ENCODE measurements at places on chromosomes 12 and 14. TPM values are rescaled to one million over a fixed set of nuclear protein-coding genes. Genes with fewer than 3 reads are reported as not detected.

GRCh38 chr14:99552572-99553216 is 51.3 kb downstream of the CCDC85C start:
- H3K27me3 ChIP-seq, result no peaks in the 10 kb centered on the region
- H3K27ac ChIP-seq, result no peak overlapping the region
- no peak overlapping the region for H3K4me3 ChIP-seq
- no peak for DNase-seq
- peaks cover 2% of the 10 kb centered on the region for H3K36me3 ChIP-seq

DNA sequence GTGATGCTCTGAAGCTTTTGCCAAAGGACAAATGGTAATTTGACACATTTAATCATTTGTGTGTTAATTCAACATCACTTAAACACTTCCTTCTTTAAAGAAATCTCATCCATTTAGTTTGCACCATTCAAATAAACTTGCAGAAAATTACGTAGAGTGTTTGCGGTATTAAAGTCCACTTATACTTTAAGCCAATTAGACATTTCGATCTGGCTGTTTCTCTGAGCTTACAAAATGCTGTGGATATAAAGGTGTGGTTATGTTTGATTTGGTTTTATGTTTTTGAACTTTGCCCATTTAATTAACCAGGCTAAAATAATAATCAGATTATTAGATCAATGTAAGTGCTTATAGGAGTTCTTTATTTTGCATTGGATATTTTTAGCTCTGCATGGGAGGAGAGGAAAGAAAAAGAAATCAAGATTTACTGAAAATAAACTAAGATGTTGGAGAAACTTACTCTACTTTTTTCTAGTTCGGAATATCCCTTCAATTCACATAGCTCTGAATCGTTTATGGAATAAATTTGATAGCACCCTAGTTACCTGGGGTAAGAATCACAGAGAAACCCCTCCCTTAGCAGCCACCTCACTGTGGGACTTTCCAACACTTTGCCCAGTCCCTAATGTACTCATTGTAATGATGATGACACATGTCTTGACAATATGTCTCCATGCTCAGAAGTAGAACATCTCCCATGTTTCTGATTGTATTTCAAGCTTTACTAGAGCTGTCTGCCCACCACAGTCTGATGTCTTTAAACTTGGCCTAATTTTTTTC is 268.0 kb downstream of the BTG1 start:
- no peaks in the 10 kb centered on the region for H3K36me3 ChIP-seq
- no peaks in the 10 kb centered on the region for H3K27me3 ChIP-seq
- no peak overlapping the region for H3K4me3 ChIP-seq
- DNase-seq, result no peak
- H3K27ac ChIP-seq, result no peak overlapping the region
- peaks cover 5% of the 10 kb centered on the region for H3K4me1 ChIP-seq

DNA sequence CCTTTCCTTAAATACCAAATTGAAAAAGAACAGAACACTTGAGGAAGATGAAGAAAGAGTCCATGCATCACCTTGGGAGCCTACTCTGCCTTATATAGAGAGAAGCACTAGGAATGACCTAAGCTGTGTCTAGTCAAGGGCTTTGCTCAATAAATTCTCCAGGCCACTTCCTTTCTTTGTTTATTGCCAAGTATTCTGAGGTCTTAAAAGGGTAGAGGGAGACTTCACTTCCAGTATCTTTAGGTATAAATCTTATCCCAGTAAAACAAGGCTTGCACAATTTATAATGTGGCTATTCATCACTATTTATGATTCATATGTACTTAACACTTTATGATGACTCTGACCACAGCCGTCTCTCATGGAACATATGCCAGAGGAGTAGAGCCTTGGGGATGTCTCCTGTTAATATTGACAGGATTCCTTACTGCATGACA is 85.1 kb upstream of the ARHGAP5 start:
- H3K4me3 ChIP-seq, result no peak overlapping the region
- H3K4me1 ChIP-seq, result peaks cover 69% of the 10 kb centered on the region
- no peak for DNase-seq
- H3K36me3 ChIP-seq, result peaks cover 3% of the 10 kb centered on the region
- H3K27ac ChIP-seq, result peak overlapping the region; percentile 88

GRCh38 chr14:46034305-46034704 is 617.3 kb downstream of the RPL10L start:
- H3K27me3 ChIP-seq, result no peaks in the 10 kb centered on the region
- no peaks in the 10 kb centered on the region for H3K4me1 ChIP-seq
- no peak for DNase-seq
- no peak overlapping the region for H3K27ac ChIP-seq

GRCh38 chr12:107533218-107533617 is 152.4 kb upstream of the PWP1 start:
- DNase-seq, result no peak
- no peak overlapping the region for H3K4me3 ChIP-seq
- peaks cover 25% of the 10 kb centered on the region for H3K27me3 ChIP-seq
- no peak overlapping the region for H3K27ac ChIP-seq

DNA sequence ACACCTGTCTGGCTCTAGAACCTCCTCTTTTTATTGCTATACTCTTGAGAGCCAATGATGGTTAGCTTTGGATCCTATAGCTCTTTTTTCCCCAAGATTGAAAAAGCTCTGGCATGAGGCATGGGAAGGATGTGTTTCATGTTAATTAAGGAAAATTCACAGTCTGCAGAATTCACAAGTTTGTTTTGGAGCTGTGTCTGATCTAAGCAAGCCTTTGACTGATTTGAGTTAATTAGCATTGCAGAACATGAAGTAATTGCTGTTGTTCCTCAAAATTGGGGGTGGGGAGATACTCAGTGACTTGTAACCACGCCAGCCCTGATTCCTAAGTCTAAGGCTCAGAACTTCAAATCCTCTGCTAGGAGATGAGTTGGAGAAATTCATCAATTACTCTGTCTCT is 205.0 kb downstream of the SUDS3 start:
- no peak overlapping the region for H3K27ac ChIP-seq
- H3K4me3 ChIP-seq, result no peak overlapping the region
- DNase-seq, result no peak

- peak; percentile 38 for DNase-seq
- peaks cover 39% of the 10 kb centered on the region for H3K27me3 ChIP-seq
- H3K27ac ChIP-seq, result peak overlapping the region; percentile 75
- no peak overlapping the region for H3K4me3 ChIP-seq
- peaks cover 21% of the 10 kb centered on the region for H3K4me1 ChIP-seq
Observed at GRCh38 chr14:23438101-23438971, 2.9 kb upstream of the MYH7 start.

- H3K27me3 ChIP-seq, result no peaks in the 10 kb centered on the region
- peaks cover 38% of the 10 kb centered on the region for H3K4me1 ChIP-seq
- H3K36me3 ChIP-seq, result no peaks in the 10 kb centered on the region
Observed at GRCh38 chr14:69625299-69626131, 14.1 kb downstream of the SUSD6 start.

DNA sequence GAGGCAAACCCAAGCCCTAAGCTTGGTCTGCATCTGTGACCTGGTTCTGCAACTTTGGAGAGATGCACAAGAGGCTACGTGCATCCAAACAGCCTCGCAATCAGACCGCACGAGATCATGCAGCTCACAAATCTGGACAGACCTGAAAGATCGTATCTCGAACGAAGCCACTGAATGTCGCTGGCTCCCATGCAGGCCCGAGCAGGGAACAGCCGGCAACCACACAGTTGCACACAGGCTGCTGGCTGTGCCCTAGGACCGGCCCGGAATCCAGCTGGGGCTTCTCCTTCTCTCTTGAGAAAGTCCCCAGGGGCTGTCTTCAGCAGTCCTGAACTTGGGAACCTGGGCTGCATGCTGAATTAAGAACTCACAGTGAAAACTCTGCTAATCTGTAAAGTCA is 27.9 kb downstream of the WNT5B start:
- H3K4me1 ChIP-seq, result peaks cover 17% of the 10 kb centered on the region
- no peak for DNase-seq
- H3K27ac ChIP-seq, result no peak overlapping the region
- no peaks in the 10 kb centered on the region for H3K36me3 ChIP-seq
- no peaks in the 10 kb centered on the region for H3K27me3 ChIP-seq

DNA sequence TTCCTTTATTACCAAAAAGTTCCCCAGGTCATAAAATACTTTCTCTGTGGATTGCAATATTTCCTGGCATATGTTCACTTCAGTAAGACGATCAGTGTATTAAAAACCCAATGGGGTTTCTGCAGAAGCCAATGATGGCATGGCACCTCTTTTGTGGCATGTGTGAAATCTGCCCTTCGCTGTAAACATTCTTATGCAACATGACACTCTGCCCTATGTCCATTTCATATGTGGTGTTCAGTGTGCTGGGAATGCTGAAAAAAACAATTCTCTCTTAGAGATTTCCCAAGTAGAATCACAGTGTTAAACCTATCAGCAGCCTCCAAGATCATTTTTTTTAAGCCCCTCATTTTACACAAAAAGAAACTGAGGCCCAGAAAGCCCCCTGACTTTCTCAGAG is 2.3 kb upstream of the MYBPC1 start:
- DNase-seq, result no peak
- no peak overlapping the region for H3K4me3 ChIP-seq
- H3K36me3 ChIP-seq, result no peaks in the 10 kb centered on the region
- H3K27me3 ChIP-seq, result peaks cover 24% of the 10 kb centered on the region
- no peaks in the 10 kb centered on the region for H3K4me1 ChIP-seq

The TPCN1 gene
- total RNA-seq, result 46.0 TPM

All from mesothelial cell of epicardium (in vitro differentiated cells).